Activated naive CD8-positive, alpha-beta T cell treated with anti-CD3 and anti-CD28 coated beads, Interleukin-2, amount 50 U/mL, for 24 hours (primary cell): ENCODE measurements at places on chromosomes 7 and 10.
A peak's percentile ranks its signal among the peaks of the same experiment; 100 is the strongest.

- no peak for DNase-seq
Measured at GRCh38 chr7:142800088-142800487, 29.3 kb downstream of the PRSS2 start.

DNA sequence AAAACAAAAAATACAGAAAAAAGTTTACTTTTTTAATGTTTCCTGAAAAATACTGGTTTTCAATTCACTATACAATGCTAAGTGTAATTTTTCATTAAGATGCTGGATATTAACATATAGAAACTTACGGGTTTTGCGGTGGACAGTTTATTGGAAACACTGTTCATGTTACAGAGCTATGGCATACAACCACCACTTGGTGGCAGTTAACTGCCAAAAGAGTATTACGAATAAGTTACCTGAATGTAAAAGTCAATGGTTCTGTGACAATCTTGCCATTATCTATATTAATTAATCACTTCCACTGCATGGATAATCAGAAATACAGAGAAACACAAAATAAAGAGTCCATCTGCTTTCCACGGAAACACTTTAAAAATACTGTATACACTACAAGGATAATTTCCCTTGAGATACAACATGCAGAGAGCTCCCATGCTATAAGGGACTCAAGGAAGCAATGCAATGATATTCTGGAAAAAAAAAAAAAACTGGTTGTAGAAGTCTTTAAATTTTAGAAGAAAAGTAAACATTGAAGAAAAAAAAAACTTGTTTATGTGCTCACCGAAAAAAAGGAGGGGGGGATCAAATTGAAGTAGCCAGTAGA lies 97.0 kb downstream of the TPK1 start:
- DNase-seq, result peak; percentile 4

- DNase-seq, result no peak
Measured at GRCh38 chr10:78436222-78436573, 402.5 kb downstream of the RPS24 start.

DNA sequence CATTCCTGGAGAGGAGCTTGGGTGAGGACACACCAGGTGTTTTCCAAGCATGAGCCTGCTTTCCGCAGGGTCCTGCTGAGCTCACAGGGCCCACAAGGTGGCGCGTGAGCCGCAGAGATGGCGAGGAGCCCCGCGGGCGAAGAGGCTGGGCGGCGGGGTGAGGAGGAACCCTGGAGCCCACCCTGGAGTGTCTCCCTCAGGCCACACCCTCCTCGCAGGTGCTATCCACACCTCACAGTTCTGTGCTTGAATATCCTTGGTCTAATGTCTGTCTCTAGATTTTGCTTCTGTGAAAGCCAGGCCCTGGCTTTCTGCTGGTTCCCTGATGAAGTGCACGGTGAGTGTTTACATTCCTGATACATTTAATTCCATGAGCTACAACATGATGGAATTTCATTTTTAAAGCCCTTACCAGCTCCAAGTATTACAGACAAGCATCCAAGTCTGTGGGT lies 433.6 kb downstream of the ACTR3B start:
- peak; percentile 19 for DNase-seq

DNA sequence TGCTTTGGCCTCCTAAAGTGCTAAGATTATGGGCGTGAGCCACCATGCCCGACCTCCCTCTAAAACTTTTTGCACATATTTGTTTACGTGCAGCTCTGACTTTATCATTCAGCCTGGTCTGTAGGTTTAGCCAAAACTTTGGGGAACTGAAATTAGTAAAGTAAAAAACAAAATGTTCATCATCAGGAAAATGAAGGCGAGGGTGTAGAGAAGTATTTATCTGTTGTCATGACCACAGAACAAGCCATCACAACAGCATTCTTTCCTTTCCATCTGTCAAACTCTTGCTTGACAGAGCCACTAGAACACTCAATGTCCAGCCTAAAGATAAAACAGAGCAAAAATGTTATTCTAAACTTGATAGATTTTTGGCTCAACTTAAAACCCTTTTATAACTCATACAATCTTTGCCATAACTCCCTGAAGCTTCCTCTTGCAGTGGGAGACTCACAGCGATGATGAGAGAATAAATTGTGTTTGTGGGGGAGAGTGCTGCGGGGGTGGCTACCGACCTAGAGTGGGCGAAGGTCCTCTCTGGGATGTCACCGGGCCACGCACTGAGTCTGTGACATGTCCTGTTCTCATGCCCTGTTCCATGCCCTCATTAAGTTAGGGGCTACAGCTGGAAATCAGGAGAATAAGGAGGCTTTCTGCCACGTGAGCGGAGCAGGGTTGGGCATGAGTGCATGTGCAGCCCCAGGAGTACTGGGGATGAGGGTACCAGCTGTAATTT lies 58.6 kb upstream of the MKRN1 start:
- no peak for DNase-seq

DNA sequence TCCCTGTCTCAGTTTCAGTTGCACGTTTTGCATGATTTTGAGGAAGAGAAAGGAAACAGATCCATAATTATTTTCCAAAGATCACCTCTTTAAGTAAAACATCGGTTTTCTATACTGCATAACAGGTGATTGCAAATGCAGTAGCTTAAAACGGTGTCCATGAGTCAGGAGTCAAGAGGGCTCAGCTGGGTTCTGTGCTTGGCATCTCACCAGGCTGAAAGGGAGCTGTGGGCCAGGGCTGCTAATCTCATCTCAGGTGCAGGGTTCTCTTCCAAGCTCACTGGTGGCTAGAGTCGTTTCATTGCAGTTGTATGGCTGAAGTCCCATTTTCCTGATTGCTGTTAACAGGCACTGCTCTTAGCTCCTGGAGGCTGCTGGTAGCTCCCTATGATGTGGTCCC lies 57.0 kb upstream of the PRKCQ start:
- DNase-seq, result no peak

GRCh38 chr10:115980470-115980869 lies 292.5 kb downstream of the GFRA1 start:
- DNase-seq, result no peak

DNA sequence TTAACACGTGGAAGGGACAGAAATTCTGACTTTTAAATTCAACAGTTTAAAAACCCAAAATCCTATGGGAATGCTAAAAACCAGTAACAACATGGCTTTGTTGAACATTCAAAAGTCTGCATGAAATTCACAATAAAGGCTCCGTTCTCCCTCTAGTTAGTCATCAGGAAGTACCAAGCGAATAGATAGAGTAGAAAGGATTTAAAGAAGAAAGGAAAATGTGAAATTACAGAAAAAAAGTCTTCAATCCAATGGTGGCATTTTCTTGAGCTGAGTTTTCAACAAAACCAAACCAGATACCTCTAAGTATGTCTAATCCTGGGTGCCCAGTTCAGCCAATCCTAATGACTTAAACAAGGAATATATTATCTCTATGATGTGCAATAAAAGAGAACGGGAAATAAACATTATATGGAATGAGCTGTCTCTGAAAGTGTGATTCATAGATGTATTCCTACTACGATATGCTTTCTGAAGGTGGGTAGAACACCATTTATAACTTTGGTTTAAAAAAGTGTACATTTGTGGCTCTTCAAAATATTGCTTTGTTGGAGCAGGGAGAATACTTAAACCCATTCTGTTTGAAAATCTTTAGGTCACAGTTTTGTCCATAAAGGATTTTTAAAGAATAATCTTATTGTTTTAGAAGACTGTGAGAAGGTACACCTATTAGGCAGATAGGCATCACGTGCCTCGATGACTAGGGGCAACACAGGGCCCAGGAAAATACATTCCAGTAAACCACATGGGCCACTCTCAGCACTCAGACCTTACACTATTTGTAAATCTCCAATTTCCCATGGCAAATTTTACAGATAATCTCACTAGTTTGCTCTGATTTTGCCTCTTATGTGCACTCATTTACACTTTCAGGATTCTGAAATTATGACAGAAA lies 87.7 kb downstream of the CUBN start:
- DNase-seq, result no peak

DNA sequence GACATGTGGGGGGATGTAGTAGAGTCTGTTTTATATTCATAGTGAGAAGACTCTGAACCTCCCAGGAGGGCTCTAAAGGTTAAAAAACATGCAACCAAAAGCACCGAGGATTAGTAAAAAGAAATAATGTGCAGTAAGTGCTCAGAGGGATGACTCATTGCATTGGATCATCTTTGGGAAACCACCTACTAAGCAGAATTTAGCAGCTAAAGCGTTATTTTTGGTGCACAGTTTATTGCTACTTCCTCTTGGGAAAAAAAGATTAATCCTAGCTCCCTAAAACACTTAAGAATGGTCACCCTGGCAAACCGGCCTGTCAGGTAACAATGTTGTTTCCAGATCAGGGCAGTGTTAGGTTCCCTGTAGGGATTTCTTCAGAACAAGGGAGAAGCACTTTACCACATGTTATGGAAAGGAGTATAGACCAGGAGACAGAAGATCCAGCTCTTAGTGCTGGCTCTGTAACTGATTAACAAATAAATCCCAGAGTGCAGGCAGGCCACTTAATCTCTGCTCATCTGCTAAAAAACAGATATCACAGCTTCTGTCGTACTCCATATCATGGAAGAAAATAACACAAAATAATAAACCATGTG lies 44.8 kb upstream of the FAM133B start:
- DNase-seq, result no peak

GRCh38 chr7:104584620-104585019 lies 256.2 kb downstream of the LHFPL3 start:
- DNase-seq, result no peak

DNA sequence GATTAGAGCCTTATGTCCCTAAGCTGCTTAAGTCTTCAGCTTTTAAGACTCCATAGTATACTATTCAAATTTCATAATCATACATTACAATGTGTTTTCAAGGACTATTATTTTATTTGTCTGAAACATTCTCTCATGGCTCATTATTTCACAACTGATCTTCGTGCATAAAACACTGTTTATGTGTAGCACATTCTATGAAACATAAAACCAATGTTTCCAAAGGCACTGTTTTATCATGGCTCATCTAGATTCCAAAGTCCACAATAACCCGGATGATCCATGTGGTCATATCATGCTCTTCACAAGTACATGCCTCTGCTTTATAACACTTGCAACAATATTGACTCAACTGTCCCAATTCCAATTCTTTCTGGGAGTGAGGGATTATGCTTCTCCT lies 806.1 kb downstream of the TNS3 start:
- DNase-seq, result no peak

DNA sequence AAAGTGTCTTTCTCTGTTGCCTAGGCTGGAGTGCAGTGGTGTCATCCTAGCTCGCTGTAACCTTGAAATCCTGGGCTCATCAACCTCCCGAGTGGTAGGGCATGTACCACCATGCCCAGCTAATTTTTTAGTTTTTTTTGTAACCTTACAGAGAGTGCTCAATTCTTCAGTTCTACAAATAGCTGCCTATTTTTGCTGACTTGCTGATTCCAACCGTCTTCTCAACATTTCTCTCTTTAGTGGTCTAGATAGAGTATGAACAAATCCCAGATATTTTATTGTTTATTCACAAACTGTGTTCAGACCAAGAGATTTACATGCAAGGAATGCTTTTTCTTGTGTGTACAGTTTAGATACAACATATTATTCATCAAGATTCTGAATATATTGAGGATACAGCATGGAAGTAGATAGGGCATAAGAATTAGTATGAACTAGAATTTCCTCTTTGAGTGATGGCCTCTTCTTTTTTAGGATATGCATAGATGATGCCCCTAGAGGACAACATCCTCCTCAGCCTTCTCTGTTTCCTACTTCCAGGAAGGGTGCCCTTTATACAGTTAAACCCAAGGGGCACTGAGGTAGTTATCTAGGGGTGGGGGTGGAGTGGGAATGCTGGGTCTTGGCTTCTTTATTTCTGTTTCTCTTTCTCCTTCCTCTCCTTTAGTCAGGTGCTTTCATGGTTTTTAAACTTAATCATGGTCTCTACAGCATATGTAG lies 26.0 kb downstream of the PRPF18 start:
- no peak for DNase-seq

GRCh38 chr10:107994621-107995270 lies 830.2 kb upstream of the SORCS1 start:
- DNase-seq, result no peak

- no peak for DNase-seq
Measured at GRCh38 chr7:146862415-146862814, 745.8 kb downstream of the CNTNAP2 start.

DNA sequence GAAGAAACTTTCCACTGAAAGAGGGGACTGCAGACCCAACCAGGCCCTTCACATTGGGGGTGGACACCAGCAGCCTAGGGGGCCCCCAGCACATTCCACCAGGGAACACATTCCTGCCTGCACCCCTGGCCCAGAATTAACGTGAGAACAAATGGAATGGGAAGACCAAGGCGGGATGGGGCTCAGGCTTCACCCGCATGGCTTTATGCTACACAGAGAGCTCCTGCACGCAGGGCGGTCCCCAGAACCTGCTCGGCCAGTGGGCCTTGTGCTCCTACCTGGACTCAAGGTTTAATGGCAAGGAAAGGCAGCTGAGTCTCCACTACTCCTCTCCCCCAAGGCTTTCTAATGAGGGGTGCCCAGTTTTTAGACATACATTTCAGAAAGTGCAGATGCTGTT lies 146.3 kb upstream of the GPR26 start:
- DNase-seq, result no peak

- no peak for DNase-seq
Measured at GRCh38 chr7:105178928-105179541, 165.0 kb downstream of the KMT2E start.

DNA sequence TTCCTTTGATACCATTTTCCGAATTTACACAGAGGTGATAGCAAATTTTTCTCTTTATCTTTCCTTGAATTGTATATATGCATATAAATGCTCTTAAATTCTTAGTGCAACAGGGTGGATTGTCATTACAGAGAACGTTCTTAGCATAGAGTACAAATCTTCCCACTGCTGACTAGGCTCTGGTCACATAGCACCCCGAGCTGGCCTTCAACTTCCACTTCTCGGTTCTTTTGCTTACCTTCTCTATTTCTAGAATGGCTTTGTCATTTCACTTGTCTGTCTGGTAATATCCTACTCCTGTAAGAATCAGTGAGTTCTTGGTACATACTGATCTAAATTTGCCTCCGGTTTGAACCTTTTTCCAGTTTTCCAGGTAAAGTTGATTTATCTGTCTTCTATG lies 13.4 kb downstream of the ADIRF start:
- no peak for DNase-seq

- no peak for DNase-seq
Measured at GRCh38 chr10:94274142-94274787, 88.5 kb downstream of the NOC3L start.

DNA sequence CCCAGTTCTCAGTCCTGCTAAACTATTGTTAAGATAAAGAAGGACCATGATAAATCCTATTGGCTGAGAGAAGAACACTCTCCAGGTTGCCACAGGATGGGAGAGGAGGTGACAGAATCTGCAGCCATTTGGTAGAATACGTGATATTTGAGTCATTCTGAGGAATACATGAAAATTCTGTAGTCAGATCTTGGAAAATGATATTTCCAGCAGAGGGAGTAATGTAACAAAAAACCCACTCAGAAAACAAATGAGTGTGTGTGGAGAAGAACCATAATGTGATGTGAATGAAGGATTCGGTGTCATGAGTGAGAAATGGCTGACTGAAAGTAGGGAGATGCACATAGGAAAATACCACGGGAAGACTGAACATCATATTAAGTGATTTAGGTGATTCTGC lies 128.5 kb upstream of the PFKP start:
- no peak for DNase-seq

- DNase-seq, result no peak
Measured at GRCh38 chr7:154183482-154183881, 131.3 kb downstream of the DPP6 start.

- no peak for DNase-seq
Measured at GRCh38 chr10:26474026-26474425, 35.9 kb downstream of the APBB1IP start.
